ENCODE measurements at places on chromosomes 3 and 15. TPM values are rescaled to one million over a fixed set of nuclear protein-coding genes. Genes with fewer than 3 reads are reported as not detected.

Gene DAZL
- total RNA-seq = not detected

Gene CFAP100
- not detected for total RNA-seq

Gene CADM2
- not detected for total RNA-seq

Gene AMT
- not detected for total RNA-seq

Gene RBM15B
- total RNA-seq = 31.5 TPM

Gene SLC15A2
- total RNA-seq = not detected

Gene LRRC49
- 8.5 TPM for total RNA-seq
